Activated naive CD8-positive, alpha-beta T cell treated with anti-CD3 and anti-CD28 coated beads for 36 hours (primary cell): ENCODE measurements at places on chromosomes 7 and 10.
A peak's percentile ranks its signal among the peaks of the same experiment; 100 is the strongest.

DNA sequence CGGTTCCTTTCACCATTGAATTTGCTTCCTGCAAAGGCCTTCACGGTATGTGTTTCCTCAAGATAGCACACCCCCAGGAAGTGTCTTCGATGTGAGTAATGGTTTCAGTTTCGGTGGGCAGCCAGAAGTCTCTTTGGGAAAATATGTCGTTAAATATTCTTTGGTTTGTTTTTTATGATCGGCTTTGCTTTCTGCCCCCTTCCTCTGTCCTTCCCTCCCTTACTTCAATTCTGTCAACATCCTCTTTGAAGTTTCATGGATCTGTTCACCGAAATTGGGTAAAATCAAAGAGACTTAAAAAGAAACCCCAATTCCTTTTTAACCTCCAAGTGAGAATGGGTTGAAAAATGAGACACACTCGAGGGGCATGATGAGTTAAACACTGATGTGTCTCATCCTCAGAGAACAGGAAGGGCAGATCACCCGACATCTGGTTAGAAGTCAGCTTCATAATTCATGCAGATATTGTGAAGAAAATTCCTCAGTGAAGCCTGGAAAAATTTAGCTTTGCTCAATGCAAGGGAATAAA lies 170.8 kb upstream of the HABP2 start:
- DNase-seq: peak; percentile 18

DNA sequence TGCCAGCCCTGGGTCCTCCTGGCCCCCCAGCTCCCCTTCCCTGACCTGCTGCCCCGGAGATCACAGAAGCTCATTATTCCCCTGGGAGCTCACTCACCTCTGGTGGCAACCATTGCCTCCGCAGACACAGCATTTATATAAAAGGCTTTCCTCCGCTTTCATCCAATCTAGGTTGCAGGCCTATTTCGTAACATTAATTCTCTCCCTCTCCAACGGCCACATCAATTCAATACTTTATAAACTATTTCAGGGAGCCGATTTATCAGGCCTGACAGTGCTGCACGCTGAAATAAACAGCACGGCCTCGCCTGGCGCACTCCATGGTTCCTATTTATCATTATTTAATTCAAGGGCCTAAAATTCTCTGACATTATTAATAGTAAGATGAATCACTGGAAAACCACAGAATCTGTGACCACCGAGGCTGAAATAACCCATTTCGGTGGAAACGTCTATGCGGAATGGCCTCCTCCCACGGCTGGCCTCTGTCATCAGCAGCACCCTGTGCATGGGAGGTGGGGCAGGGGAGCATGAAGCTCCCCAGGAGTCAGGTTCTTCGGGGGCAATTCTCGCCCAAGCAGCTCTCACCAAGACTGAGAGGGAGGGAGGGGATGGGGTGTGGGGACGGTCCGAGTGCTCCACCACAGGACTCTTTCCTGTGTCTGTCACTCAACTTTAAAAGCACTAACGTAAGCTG lies 249.3 kb upstream of the PFKP start:
- DNase-seq: no peak

GRCh38 chr7:27723085-27723484 lies 16.9 kb upstream of the TAX1BP1 start:
- DNase-seq: no peak

DNA sequence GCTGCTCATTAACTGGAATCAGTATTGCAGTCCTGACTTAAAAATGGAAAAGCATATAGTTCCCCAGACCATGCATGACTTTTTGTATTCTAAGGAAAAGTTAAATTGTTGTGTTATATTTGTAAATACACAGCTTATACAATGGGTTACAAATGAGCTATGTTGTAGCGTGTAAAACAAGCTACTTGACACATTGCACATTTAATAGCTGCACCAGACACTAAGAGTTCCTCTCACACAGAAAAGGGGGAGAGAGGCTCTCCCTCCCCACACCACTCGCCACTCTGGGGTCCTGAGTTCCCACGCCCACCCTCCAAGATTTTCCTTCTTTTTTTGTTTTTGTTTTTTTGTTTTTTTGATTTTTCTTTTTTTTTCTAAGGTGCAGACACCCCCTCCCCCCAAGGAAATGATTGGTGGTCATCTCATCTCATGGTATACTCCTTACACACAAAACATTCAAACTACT lies 6.3 kb downstream of the KLF6 start:
- DNase-seq: no peak

GRCh38 chr10:2851566-2851965 lies 215.8 kb upstream of the PFKP start:
- no peak for DNase-seq

GRCh38 chr10:27190508-27190907 lies 35.4 kb downstream of the MASTL start:
- no peak for DNase-seq

DNA sequence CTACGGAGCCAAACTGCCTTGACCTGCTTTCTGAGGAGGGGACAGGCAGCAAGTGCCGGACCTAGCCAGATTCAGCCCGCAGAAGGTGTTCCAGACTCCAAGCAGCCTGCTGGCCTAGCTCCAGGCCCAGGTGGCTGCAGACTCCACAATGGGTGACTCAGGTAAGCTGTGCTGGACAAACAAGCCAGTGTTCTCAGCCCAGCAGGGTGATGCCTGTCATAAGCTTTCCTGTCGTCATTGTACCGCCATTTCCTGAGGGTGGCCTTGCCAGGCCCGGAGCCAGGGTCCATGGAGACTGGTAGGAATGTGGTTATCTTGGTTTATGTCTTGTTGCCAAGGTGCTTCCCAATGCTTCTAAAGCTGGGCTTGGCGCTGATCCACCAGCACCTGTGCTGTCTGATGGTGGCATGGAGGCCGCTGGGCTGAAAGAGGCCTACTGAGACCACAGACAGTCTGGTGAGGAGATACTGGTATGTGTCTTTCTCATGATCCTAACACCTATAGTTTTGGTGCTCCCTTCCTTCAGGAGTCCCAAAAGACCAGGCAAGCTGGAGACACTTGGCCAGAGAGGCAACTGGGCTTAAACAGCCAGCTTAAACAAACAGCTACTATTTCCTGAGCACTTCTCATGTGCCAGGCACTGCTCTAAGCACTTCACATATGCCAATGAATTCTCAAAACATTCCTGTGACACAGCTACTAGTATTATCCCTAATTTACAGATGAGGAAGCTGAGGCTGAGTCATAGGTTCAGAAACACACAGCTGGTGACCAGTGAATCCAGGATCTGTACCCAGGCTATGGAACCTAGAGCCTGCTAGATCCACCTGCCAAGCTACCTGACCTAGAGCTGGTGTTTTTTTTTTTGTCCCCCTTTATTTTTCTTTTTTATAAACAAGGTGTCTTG lies 42.0 kb downstream of the ZC3HC1 start:
- DNase-seq: no peak

DNA sequence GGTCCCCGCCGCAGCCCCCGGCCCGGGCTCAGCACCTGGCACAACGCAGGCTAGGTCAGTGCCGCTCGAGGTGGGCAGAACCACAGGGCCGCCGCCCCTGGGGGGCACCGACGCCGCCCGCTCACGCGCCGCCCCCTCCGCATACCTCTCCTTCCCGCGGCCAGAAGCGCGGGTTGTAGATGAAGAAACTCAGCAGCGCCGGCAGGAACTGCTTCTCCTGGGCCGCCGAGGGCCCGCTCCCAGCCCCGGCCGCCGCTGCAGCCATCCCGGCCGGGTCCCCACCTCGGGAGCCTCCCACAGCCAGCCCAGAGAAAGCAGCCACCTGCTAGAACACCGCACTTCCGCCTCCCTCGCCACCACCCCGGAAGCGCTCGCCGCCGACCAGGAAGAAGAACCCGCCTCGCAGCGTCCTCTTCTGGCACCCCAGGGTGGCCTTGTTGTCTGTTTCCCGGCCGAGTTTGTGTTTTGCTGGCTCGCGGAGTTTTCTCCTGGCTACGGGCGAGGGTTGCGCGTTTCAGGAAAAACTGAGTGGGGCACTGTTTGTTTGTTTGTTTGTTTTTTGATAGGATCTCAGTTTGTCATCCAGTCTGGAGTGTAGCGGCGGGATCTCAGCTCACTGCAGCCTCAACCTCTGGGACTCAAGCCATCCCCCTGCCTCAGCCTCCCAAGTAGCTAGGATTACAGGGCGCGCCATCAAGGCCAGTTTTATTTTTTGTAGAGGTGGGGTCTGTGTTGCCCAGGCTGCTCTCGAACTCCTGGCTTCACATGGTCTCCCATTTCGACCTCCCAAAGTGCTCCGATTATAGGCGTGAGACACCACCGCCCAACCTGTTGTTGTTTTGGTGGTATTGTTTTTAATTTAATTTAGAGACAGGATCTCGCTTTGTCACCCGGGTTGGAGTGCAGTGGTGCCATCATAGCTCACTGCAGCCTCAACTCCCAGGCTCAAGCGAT lies 17.7 kb downstream of the OCM2 start:
- DNase-seq: peak; percentile 88

DNA sequence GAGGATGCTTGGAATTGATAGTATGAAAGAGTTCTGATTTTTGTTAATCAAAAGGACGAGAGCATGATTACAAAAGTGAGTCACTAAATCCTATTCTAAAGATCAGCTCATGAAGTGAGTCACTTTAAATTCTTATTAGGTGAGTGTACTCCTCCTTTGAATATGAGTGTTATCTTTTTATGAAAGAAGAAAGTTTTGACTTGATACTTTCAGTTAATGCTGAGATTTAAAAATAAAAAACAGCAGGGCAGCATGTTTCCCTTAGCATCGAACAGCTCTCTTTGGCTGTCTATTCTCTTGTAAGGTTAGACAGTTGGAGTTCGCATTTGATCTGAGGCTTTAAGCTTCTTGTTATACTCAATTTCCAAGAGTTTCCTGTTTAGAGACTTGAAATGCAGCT lies 222.0 kb downstream of the TWIST1 start:
- no peak for DNase-seq

GRCh38 chr10:78547397-78547796 lies 513.7 kb downstream of the RPS24 start:
- DNase-seq: no peak

GRCh38 chr10:26574783-26575182 lies 122.7 kb upstream of the PDSS1 start:
- no peak for DNase-seq

- DNase-seq: peak; percentile 61
These were observed 907 bp upstream of the IFRD1 start for GRCh38 chr7:112449353-112449752.

- DNase-seq: no peak
These were observed 243.7 kb upstream of the PHYHIPL start for GRCh38 chr10:58932577-58933314.

GRCh38 chr7:42232275-42232674 lies 4.7 kb downstream of the GLI3 start:
- no peak for DNase-seq

GRCh38 chr7:135966341-135967043 lies 10.7 kb downstream of the MTPN start:
- DNase-seq: no peak

- no peak for DNase-seq
These were observed 89.9 kb downstream of the APBB1IP start for GRCh38 chr10:26528048-26528447.

GRCh38 chr7:15011289-15011688 lies 108.7 kb upstream of the DGKB start:
- no peak for DNase-seq

DNA sequence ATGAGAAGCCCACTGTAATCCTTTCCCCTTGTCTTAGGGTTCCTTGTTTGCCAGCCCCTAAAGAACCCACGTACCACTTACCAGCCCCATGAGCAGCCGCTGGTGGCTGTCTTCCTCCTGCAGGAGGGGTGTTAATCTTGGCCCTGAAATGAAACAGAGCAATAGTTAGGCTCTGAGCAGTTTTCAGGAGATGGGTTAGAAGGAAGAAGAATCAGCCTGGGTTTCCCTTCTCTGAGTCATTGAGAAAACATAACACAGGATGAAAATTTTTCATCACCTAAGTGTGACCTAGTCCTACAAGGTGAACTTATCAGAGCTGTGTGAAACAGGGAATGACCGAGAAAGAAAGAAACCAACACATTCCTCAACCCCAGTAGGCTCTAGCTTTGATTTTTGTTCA lies 90.0 kb downstream of the GSAP start:
- DNase-seq: no peak

DNA sequence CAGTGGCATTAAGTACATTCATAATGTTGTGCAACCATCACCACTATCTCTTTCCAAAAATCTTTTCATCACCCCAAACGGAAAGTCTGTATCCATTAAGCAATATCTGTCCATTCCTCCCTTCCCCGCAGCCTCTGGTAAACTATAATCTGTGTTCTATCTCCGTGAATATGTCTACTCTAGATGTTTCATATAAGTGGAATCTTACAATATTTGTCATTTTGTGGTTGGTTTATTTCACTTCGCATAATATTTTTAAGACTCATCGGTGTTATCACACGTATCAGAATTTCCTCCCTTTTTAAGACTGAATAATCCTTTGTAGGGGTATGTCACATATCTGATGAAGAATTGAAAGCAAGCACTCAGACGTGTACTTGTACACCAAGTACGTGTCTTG lies 86.0 kb upstream of the FGFR2 start:
- DNase-seq: no peak

GRCh38 chr7:101841328-101841727 lies 23.9 kb downstream of the CUX1 start:
- DNase-seq: no peak

GRCh38 chr7:106480616-106481031 lies 180.3 kb downstream of the CCDC71L start:
- no peak for DNase-seq

DNA sequence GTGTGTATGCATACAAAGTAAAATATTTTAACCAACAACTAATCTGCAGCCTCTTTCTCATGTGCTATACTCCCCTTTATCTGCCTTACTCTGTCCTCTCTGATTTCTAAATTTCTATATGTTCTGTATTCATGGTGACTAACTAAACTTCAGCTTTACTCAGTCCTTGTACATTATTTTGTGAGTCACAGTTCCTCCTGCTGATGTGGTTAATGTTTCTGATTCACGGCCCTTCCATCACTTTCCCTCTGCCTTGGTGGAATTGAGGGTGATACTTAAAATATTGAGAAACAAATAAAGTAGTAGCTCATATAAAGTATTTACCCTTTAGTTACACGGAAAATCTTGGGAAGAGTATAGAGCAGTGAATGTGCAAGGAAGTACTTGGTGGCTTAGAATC lies 899.1 kb upstream of the ZWINT start:
- no peak for DNase-seq

DNA sequence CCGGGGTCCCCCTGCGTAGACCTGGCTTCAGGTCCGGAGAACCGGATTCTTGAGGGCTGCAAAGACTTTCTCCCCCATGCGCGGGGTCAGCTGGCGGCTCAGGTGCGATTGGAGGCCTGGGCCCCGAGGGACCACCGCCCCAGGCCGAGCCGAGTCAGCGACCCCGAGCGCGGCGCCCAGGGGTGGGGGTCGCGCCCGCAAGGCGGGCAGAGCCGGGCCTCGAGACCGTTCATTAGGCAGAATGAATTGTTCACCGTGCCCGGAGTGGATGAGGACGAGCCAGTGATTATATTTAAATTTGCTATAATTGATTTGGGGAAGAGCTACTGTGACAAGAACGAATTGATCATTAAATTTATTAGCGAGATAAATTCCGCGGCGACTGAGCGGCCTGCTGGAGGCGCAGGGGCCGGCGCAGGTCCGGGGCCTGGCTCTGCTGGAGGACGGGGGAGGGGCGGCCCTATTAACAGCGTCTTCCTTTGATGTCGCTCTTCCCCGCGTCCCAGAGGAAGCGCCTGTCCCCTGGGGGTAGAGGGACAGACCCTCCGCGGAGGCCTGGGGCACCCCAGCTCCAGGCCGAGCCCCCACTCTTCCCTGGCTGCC lies 7.5 kb downstream of the MNX1 start:
- DNase-seq: no peak
